ENCODE measurements at places on chromosomes 16 and 17.

GRCh38 chr16:84069540-84069939 lies 26.9 kb upstream of the SLC38A8 start:
- no peak for DNase-seq

GRCh38 chr17:55726440-55726839 lies 3.8 kb upstream of the TMEM100 start:
- peak; percentile 81 for DNase-seq

GRCh38 chr17:2023692-2024571 lies 1.2 kb downstream of the RTN4RL1 start:
- DNase-seq, result peak; percentile 42

- no peak for DNase-seq
Measured at GRCh38 chr17:78797691-78798585, 15.9 kb upstream of the CYTH1 start.

- DNase-seq, result no peak
Measured at GRCh38 chr16:11370084-11370931, 25.0 kb downstream of the RMI2 start.

- no peak for DNase-seq
Measured at GRCh38 chr17:22266231-22266630, 573.9 kb downstream of the KCNJ18 start.

DNA sequence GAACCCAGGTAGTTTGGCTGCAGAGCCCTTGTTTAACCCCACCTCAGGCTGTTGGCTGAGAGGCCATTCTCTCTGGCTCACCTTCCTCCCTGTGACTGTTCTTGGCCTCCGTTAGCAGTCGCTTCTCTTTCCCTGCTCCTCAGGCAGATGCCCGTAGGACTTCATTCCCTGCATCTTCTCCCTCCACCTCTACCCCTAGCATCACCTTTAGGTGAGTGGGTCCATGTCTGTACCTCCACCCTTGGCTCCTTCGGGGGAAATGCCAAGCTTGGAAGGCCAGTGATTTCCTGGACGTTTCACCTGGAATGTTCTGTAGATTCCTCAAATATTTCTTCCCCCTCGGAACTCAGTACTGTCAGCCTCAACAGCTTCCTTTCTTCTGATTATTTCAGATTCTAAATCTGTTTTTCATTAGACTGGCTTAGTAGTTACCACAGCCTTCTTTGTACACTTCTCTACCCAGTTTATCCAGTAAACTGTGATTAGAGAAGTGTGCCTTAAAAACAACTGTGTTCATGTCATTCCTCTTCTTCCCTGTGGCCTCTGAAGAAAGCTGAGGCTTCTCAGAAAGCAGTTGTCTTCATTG lies 227.9 kb downstream of the MSI2 start:
- DNase-seq, result peak; percentile 79

GRCh38 chr16:72142476-72142875 lies 29.5 kb downstream of the PMFBP1 start:
- DNase-seq, result no peak

GRCh38 chr16:20372701-20373100 lies 20.2 kb upstream of the UMOD start:
- DNase-seq, result no peak

DNA sequence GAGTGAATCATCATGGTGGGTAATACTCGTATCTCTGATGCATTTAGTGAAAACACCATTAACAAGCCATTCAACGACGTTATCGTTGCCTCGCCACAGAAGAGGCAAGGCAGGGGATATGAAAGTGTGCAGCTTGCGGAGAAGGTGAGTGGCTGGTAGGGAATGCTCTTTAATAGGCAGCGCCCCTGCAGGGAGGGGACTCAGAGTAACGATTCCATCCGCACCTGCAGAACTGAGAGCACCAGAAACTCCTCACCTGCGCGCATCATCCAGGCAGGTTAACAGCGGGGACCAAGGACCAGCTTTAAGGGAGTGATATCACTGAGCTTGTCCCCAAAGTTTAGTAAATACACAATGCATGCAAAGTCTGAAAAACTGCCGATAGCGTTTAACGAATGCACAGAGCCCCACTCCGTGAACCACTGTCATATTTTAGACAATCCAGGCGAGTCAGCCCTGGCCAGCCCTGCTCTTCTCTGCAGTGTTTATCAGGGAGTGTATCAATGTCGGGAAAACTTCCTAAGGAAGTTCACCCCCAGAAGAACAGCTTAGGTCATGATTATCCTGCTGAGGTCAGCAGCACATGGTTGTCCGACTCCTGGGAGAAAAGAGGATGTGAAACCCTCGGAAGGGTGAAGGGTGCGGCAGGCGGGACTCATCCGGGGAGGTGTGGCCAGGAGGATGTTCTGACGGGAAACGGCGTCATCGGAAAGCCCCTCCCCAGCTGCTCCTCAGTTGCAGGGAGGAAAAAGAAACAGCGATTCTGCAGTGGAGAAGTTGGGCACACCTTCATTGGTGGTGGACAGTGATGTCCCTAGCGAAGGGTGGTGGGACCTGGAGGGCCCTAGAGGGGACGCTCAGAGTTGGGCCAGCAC lies 68.5 kb upstream of the DNAH17 start:
- no peak for DNase-seq

DNA sequence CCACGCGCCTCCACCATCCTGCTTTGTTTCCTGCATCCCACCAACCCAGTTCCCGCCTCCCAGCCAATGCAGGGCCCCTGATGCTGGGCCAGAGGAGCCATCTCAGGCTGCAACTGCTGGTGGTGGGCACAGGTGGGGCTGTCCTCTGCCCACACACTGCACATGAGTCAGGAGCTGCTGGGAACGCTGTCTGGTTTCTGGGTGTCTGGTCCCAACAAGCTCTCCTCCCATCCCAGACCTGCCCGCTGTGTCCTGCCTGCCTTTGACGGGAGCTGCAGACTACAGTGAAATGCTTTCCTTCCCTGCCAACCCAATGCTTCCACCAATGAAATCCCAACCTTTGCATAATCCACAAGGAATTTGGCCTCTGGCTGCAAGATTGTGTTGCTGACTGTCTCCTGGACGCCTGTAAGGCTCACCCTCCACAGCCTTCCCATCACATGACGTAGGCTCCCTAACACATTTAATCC lies 98.9 kb downstream of the N4BP1 start:
- peak; percentile 87 for DNase-seq

DNA sequence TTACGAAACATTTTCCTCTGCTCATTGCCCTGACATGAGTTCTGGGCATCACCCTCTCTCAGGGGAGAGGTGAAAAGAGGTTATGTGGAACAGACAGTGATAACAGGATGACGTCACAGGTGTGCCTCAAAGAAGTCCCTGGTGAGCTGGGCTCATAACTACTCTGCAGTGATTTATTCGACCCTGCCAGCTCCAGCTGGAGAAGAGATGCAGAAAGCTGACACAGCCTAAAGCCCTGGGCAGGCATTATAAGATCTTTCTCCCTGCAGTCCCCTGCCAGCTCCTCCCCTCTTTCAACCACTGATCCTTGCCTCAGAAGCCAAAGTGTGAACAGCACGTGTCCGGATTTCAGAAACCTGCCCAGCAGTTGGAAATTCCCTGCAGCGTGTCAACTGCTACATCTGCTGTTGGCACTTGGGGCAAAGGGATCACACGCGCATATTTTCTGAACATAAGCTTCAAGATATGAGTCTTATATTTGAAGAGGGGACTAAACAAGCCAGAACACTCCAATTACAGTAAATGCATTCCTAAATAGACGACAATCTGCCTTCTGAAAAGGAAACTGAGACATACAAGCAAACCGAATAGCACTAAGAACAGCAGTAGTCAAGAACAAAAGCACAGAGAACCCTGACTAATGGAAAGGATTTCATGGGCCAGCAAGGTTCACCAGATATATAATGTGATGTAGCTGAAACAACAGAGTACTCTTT lies 80.5 kb downstream of the SMG6 start:
- peak; percentile 48 for DNase-seq

DNA sequence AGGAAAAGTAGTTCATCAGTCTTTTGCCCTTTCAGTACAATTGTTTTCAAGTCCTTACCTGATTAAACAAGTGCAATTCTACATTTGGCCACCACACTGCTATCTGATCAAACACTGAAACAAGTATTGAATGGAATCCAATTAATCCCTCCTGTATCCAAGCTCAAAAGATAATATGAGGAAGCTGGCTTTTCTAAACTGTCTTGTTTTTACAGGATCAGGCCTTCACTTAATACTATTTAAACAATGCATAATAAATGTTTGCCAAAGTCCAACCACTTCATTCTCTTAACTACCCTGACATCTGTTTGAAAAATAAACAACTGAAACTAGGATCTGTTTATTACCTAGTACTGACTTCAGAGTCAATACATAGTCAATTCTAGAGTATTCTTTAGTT lies 131.6 kb downstream of the MRTFB start:
- DNase-seq, result no peak

GRCh38 chr16:85195271-85195647 lies 83.0 kb upstream of the CIBAR2 start:
- DNase-seq, result no peak

GRCh38 chr17:66165537-66166123 lies 26.3 kb downstream of the CEP112 start:
- peak; percentile 79 for DNase-seq

GRCh38 chr17:40297511-40297910 lies 9.8 kb downstream of the CDC6 start:
- DNase-seq, result no peak

DNA sequence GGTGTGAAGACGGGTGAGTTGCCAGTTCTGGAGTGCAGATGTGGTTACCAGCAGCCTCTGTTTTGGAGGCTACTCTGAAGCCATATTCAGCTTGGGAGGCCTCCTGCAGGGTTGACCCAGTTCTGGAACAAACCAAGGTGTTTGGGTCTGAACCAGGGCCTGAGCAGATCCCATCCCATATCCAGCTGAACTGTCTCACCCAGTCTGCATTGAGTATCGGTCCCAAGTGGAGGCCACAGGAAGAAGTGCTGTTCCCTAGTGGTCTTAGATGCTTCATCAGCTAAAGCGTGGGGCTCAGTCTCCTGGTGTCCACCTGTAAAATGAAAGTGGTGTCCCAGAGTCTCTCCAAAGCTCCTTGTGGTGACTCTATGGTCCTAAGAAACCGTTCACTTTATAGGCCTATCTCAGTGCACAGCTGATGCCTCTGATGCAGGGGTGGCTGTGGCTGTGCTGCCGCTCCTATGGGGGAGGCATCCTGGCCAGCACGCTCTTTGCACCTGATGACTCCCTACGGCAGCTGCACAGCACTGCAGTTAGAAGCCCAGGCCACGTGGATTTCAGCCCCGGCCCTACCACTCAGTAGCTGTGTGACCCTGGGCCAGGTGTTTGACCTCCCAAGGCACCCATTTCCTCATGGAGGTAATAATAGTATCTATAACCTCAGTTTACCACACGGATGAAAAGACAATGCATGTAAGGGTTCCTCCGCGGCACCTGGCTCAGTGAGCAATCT lies 21.0 kb downstream of the CBX4 start:
- DNase-seq, result no peak

GRCh38 chr17:42247734-42248133 lies 28.5 kb downstream of the STAT5B start:
- no peak for DNase-seq

- DNase-seq, result no peak
Measured at GRCh38 chr16:75931970-75932369, 205.7 kb upstream of the CPHXL start.

DNA sequence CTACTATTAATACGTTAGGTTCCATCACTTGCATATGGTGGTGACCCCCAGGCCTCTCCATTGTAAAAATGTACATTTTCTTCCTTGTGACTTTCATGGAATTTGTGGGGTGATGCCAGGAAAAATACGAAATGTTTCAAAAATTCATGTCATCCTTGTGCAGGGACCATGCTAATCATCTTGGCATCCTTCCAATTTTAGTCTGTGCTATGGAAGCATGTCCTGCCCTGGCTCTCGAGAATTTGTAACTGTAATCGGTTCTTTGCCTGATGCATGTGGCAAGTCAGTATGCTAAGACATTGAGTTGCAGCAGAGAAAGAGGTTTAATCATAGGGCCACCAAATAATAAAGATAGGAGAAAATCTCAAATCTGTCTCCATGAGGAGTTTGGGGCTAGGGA lies 14.3 kb upstream of the GINS3 start:
- no peak for DNase-seq

- DNase-seq, result no peak
Measured at GRCh38 chr16:77396461-77396860, 38.4 kb downstream of the ADAMTS18 start.

GRCh38 chr16:71537643-71538042 lies 11.4 kb downstream of the CHST4 start:
- DNase-seq, result peak; percentile 62

GRCh38 chr16:59252317-59252716 lies 518.2 kb upstream of the GOT2 start:
- DNase-seq, result no peak

DNA sequence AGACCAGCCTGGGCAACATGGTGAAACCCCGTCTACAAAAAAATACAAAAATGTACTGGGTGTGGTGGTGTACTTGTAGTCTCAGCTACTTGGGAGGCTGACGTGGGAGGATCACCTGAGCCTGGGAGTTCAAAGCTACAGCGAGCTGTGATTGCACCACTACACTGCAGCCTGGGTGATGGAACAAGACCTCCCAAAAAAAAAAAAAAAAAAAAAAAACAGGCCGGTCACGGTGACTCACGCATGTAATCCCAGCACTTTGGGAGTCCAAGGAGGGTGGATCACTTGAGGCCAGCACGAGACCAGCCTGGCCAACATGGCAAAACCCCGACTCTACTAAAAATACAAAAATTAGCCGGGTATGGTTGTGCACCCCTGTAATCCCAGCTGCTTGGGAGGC lies 12.7 kb upstream of the APPBP2 start:
- DNase-seq, result no peak

GRCh38 chr17:1558401-1558800 lies 4.2 kb downstream of the PITPNA start:
- no peak for DNase-seq

- no peak for DNase-seq
Measured at GRCh38 chr16:10547708-10548107, 32.7 kb downstream of the EMP2 start.

DNA sequence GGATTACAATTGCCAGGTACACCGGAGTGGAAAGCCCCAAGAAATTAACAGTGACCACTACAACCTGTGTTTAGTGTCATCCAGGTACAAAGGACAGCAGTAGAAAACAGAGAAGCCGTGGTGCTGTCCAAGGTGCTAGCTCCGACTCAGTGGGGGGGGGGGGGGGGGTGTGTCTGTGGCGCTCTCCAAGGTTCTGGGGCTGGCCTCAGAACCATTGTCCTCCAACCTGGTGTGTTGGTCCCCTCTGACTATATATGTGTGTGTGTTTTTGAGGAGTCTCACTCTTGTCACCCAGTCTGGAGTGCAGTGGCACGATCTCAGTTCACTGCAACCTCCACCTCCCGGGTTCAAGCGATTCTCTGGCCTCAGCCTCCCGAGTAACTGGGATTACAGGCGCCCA lies 5.8 kb upstream of the ZNF23 start:
- peak; percentile 81 for DNase-seq

- peak; percentile 94 for DNase-seq
Measured at GRCh38 chr17:17151962-17152361, 54.2 kb downstream of the PLD6 start.
